Activated naive CD4-positive, alpha-beta T cell treated with Interleukin-2 at 50 U/mL for 16 hours (primary cell): ENCODE measurements at places on chromosomes 16 and 17.

GRCh38 chr16:13018026-13018425 lies 116.6 kb downstream of the SHISA9 start:
- DNase-seq, result no peak

DNA sequence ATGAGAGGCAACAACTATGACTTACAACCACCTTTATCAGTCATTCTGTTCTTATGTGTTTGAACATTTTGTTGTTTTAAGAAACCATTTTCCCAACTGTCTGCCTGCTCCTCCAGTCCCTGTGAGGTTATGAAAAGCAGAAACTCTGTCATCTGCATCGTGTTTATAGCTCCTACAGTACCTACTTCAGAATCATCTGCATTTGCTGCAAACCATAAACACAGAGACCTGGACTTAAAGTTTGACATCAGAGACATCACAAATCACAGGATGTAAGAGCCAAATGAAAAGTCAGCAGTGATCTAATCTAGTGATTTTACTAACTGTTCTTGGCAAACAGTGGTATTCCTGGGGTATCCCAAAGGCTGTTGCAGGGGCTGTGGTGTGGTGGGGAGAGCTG lies 55.2 kb downstream of the CDH11 start:
- no peak for DNase-seq

DNA sequence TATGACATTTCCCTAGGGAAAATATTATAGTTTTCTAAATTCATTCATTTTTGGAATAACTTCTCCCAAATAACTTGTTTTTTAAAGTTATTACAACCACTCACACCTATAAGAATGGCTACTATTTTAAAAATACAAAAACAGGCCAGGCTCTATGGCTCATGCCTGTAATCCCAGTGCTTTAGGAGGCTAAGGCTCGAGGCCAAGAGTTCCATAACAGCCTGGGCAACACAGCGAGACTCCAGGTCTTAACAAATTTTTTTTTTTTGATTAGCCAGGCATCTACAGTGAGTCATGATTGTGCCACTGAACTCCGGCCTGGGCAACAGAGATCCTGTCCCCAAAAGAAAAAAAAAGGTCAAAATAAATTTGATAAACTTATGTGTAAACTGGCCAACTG lies 43.6 kb upstream of the YPEL2 start:
- DNase-seq, result no peak

GRCh38 chr17:37219876-37220606 lies 155.7 kb upstream of the C17orf78 start:
- DNase-seq, result no peak

DNA sequence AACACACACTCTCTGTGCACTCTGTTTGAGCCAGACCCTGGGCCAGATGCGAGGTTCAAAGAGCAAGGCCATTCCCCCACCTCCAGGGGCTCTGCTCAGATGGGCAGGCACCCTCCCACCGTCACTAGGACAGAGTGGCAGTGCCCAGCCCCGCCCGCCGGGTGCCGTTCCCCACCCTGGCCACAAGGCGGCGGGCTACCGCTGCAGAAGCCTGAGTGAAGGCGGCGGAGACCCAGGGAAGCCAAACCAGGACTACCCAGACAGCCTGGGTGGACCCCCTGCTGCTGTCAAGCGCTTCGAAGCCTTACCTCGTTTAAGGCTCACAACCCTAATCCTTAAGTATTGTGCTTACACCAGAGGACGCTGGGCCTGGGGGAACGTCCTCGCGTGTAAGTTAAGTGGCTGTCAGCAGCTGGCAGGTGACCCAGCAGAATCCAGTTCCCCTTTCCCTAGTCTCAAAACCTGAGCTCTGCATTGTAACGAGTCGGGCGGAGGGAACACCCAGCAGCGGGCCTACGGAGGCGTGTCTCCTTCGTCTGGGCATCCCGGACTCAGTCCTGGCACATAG lies 4.5 kb downstream of the ARHGAP27 start:
- DNase-seq, result peak; percentile 84

GRCh38 chr17:41406205-41406604 lies 8.8 kb upstream of the KRT31 start:
- no peak for DNase-seq

DNA sequence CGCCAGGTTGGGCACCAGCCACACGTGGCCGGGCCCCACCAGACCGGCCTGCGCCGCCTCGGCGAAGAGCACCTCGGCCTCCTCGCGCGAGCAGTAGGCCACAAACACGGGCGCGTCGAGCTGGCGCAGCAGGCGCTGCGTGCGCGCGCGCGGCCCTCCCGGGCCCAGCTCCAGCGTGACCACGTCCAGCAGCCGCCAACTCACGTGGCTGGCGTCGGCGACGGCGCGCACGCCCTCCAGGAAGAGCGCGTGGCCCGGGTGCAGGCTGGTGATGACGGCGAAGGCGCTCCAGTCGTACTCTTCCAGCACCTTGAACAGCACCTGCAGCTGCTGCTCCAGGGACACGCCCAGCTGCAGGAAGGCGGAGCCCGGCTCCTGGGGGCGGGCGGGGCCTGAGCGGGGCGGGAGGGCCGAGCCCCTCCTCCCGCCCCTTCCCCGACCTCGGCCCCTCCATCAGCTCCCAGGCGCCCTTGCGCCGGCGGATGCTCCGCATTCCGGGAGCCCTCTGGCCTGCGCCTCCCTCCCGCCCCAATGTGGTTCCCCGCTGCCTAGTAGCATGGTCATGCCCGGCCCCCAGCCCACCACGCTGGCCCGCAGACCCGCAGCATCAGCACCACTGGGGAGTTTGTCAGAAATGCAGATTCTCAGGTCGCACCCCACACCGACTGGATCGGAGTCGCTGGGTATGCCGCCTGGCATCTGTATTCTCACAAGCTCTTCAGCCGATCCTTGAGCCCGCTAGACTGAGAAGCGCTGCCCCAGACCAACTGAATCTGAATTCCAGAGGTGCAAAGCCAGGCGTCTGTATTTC lies 7.2 kb downstream of the GRIN2C start:
- DNase-seq, result peak; percentile 68

DNA sequence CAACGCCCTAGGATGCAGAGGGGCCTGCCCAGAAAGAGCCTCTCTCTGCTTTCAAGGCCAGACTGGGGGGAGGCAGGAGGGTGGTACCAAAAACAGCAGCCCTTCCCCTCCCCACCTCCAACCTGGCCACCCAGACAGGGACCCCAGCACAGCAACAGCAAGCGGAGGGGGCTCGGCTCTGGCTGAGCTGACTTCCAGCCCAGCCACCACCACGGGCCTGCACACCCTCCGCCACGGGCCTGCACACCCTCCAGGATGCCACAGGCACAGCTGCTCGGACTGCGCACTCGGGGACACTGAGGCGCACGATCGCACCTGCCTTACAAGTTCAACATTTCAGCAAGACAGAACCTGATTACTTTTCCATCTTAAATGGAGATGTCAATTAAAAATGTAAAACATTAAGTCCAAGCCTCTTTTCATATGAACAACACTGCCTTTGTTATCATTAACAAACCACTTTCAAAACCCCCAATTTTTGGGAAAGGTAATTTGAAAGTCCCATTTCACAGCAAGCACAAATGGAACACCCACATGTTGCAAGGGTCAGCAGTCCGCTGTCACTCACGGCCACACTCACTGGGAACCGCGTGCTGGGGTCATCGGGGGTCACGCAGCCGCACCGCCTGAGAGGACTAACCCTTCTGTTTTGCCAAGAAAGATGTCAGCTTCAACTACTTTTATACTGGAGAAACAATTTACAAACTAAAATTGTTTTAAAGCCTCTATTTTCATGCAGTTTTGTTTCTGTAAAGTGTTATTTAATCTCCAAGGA lies 76.4 kb downstream of the ANKRD11 start:
- no peak for DNase-seq

DNA sequence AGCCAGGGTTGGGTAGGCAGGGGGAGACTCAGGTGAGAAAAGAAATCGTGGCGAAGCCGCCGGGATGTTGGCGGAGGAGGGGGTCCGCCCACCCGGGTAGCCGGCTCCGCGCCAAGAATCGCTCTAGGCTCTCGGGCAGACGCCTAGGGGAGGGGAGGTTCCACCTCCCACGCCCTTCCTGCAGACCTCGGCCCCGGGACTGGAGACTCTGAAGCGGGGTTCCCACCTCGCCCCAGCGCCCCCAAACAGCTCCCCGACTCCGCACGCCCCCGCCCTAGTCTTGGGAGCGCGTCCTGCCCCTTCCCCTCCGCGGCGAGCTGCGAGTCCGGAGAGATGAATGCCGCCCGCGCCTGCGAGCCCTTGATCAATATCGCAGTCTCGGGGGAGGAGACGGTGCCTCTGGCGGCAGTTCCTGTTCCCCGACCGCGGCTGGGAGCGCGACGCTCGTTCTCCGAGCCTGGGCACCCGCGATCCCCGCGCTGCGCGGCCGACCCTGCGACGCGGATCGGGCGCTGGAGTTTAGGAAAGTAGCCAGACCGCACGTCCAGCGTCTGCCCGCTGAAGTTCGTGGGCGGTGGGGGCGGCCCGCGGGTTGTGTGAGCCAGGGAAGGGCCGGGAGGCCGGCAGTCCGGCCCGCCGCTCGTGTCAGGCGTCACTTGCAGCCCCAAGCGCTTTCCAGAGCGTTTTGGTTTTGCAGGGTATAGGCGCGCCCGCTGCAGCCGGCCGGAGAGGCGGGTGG lies 790 bp downstream of the CRHR1 start:
- peak; percentile 40 for DNase-seq

DNA sequence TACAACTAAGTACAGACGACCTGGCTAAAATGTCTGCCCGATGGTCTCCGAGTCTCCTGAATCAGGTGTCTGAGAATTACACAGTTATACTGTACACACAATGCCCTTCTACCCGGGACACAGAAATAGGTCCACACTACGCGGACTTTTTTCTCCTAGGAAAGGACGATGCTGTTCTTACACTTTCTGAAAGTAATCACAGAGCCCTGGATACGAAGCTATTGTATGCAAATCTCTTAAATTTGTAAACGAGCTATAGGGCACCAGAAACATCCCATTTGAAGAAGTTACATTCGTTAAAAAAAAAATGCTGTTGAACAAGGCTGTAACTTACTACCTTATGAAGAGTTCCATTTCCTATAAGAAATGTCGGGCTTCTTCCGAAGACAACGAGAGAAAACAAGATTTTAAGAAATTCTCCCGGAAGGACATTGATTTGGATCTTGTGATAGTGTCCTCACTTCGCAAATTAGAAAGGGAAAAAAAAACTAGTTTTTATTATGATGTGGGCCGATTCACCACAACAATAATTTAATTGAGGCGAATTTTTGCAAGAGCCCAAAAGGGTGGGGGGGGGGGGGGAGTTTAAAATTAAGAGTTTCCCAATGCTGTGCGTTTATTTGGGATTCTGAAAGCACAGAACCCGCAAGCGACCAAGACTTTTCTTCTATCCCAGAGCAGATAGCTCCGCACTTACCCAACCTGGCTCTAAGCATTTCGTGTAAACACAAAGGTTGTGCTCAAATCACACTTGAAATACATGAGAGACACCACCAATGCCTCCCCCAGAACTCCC lies 1.5 kb upstream of the SOX9 start:
- DNase-seq, result no peak

- DNase-seq, result no peak
These were observed 232.5 kb upstream of the EEF2KMT start for GRCh38 chr16:5330058-5330457.

GRCh38 chr16:425740-426114 lies 278 bp downstream of the RAB11FIP3 start:
- DNase-seq, result peak; percentile 46

DNA sequence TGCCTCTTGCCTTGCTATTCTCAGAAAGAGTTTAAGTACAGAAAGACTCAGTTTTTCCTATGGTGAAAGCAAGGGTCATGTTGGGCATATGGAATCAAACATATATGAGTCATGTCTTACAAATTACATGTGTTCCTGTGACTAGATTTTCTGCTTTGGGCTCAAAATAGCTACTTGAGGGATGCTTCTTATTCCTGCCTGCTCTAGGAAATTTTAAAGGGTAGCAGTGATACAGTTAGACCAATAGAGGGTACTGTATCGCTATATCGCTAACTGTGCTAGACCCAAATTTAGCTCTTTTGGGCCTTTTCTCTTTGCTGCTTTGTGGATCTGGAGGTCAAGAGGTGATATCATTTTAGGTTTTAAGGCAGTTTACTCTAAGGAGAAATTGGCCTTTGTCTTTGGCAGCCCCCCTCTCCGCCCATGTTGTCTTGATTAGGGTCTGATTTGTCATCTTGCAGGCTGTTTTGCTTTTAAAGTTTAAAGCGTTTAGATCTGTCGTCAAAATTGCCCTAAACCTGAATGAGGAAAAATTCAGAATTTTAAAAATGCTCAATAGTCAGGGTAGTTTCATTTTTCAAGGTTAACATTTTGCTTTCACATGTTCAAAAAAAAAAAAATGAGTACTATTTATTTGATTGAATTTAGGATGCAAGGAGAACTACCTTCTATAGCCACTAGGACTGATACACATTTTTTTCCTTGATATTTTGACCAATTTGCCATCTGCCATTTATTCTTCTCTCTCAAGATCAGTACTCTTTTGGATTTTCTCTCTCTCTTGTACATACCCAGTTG lies 8.8 kb downstream of the NFATC3 start:
- no peak for DNase-seq

- no peak for DNase-seq
These were observed 44.4 kb downstream of the MGAT5B start for GRCh38 chr17:76912421-76913164.

DNA sequence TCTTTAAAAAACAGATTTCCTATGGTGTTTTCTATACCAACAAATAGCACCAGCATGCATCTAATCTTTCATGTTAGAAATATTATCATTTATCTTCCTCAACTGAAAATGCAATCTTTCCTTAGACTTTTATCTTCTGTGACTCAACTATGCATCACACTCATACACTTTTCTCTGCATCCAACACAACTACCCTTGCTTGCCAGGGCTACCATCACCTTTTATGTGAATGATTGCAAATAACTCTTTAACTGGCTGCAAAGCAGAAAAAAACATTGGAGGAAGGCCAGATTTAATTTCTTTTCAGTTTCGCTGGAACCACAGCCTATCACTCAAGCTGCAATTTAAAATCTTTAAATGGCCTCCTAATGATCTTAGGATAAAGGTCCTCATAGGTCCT lies 212.9 kb downstream of the CDH8 start:
- DNase-seq, result no peak

DNA sequence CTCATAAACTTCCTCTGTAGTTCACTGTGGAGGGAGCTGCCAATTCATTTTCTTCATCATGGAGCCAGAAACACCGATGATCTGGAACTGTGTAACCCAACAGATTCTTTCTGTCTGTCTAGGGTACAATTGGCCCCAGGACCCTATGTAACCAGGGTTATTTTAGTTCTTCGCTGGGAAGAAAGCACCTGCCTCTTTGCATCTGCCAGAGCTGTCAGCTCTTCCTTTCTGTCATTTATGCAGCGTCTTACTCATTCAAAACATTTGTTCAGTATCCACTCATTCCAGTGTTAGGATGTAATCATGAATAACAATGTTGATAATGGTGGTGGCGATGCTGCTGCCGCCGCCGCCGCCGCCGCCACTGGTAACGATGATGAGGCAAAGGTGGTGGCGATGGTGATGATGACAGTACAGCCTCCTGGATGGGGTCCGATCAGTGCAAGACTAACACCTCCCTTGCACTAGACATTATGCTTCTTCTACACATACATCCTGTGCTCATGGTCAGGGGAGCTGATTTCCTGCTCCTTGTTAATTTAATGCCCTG lies 46.1 kb downstream of the IRX5 start:
- DNase-seq, result no peak
